ENCODE measurements at places on chromosomes 6 and 20.

DNA sequence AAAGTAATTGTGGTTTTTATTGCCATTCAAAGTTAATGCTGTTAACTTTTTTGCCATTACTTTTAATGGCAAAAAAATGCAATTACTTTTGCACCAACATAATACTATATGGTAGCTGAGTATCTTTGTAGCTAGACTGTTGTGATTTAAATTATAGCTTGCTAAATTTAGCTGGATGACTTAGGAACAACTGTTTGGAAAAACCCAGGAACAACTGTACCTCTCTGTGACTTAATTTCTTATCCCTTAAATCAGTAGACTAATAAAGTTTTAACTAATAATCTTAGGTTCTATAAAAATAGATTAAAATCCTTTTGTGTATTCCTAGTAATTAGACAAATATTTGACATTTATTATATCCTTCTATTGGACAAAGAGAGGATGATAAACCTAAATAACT, 268.2 kb downstream of the TENT5A start:
- no peak for DNase-seq

GRCh38 chr6:119814609-119815400, 465.2 kb upstream of the MAN1A1 start:
- DNase-seq, result no peak

DNA sequence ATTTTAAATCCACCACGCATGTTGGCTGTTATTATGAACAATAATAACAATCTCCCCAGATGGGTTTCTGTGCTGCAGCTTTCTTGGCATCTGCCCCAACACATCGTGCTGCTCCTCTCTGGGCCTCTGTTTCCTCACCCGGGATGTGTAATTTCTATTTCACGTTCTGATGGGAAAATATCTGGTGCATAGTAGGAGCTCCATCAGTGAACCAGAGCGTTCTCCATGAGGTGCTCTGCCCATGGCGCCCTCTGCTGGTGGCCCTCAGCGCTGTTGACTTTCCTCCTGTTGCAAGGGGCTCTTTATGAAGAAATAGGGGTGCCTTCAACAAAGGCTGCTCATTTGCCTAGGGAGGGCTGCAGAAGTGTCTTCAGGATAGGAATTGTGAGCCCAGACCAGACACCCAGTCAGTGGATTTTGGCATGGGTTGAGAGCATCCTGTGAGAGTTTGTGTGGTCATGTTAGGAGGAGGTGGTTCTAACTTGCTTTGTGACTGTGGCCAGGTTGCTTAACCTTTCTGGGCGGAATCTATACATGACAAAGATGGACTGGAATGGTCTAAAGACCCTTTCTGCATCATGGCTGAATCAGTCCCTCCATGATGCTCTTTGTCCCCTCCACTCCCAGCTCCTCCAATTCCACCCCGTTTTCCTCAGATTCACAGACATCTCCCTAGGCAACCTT, 8.1 kb downstream of the SCRT2 start:
- DNase-seq, result peak; percentile 37

GRCh38 chr20:43160941-43161340, 28.8 kb downstream of the PTPRT start:
- no peak for DNase-seq

DNA sequence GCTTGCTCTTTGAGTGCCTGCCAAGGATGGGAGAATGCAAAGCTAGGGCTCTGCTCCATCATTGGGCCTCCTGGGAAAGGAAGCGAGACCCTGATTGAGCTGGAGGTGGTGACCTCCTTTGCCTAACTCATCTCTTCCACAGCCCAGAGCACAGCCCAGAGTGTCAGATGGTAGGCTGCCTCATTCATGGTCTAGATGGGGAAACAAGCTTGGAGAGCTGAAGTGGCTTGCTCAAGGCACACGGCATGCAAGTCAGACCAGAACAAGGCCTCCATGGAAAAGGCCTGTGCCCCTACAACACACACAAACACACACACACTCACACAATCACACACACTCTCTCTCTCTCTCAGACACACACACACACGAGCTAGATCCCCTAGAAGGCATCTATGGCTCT, 17.5 kb downstream of the TGM3 start:
- DNase-seq, result no peak

Measured in activated T-helper 1 cell treated with Interleukin-2 at 50 U/mL for 16 hours (primary cell).